ENCODE measurements at places on chromosomes 12 and 14.
A peak's percentile ranks its signal among the peaks of the same experiment; 100 is the strongest.

DNA sequence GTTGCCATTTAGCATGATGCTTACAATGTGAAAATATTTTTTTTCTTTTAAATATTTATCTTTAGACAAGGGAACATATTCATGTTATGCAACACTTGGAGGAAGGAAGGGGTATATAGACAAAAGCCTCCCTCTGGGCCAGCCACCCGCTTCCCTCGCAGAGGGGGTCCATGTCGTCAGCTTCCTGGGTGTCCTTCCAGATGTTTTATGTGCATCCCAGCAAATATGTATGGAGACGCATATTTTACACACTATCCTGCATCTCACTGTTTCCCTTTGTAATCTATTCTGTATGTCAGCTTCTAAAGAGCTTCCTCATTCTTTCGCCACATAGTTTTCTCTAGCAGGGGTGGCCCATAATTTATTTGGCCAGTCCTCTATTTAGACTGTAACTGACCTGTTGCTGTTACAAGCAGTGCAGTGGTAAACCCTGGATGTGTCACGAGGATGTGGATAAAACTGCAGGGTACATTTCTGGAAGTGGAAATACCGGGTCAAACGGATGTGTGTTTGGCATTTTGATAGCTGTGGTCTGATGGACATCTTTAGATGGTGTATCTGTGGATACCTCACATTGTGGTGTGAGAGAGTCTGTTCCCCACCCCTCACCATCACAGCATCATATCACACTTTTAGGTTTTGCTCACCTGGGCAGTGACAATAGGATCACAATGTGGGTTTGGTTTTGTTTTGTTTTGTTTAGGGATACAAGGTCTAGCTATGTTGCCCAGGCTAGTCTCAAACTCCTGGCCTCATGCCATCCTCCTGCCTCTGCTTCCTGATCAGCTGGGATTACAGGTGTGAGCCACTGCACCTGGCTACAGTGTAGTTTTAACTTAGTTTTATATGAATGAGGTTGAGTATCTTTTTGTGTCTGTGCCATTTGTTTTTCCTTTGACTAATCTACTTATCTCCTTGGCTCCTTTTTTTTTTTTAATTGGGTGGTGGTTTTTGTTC is 31.6 kb downstream of the FAM222A start:
- DNase-seq, result peak; percentile 92

DNA sequence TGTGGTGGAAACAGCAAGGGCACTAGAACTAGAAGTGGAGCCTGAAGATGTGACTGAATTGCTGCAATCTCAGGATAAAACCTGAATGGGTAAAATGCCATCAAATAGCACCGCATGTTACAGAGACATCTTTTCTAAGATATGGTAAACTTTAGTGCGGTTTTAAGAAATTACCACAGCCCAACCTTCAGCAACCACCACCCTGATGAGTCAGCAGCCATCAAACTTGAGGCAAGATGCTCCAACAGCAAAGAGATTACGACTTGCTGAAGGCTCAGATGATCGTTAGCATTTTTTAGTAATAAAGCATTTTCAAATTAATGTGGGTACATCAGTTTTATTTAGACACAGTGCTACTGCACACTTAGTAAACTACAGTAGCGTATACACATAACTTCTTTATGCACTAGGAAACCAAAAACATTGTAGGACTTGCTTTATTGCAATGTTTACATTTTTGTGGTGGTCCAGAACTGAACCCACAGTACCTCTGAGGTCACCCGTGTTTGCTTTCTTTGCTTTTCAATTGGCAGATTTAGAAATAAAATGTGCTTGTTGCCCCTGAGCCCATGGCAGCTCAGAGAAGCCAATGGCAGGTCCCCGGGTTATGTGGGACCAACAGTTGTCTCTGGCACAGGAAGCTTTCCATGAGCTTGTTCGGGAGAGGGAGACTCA is 15.9 kb downstream of the GOLGA3 start:
- no peak for DNase-seq

DNA sequence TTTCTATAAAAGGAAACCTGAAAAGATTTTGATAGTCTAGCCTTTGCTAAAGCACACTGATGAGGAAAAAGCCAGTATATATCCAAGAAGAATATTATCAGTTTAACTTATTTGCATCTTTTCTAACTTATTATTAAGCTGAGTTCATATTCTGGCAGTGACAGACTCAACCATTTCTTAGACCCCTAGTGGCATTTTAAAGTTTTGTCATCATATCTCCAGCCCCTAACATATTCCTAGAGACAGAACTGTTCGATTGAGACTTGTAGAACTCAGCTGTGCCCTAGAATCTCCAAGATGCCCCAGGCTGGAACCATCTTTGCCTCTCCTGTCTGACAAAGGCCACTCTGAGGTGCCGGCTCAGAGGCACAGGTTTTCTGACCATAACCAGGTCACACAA is 365.6 kb downstream of the NELL2 start:
- DNase-seq, result no peak

GRCh38 chr12:115983226-115983798 is 294.2 kb downstream of the MED13L start:
- no peak for DNase-seq

DNA sequence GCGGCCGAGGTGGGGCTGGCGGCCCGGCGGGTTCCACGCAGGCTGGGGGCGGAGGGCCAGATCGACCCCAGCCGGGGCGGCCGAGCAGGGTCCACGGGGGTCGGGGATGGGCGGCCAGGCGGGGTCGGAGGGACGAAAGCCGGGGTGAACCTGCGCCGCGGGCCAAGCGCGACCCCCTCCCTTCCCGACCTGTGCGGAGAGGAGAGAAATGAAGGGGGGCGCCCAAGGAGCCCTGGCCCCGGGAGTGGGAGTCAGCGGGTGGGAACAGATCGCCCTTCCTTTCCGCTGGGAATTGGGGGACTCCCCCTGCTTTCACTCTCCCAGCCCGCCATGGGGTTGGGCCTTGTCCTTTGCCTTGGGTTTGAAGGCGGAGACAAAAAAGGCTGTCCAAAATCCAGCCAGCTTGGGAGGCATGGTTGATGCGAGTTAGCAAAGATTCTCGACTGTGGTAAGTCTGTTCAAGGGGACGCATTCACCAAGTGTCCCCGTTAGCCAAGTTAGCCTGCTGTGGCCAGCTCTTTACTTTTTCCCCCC is 559 bp upstream of the CKAP4 start:
- DNase-seq, result peak; percentile 86

DNA sequence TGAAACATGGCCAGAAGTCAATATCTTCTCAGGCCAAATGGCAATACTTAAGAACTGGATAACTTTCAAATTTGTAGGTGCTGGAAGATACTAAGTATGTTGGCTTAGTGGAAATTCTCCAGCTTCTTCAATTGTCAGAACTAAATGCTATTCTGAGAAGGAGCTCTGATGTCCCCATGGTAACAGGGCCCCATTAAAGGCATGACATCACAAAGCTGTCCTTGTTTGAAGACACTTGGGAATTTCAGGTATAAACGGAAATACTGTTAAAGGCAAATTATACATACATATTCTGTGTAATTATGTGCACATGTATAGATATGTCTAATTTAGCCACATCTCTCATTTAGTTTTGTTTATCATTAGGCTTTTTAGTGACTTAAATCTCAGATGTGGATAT is 210.0 kb upstream of the SEL1L start:
- DNase-seq, result no peak

- DNase-seq, result no peak
Observed at GRCh38 chr12:28936711-28937110, 212.4 kb upstream of the FAR2 start.

GRCh38 chr14:67486890-67487289 is 1.6 kb downstream of the TMEM229B start:
- DNase-seq, result no peak

DNA sequence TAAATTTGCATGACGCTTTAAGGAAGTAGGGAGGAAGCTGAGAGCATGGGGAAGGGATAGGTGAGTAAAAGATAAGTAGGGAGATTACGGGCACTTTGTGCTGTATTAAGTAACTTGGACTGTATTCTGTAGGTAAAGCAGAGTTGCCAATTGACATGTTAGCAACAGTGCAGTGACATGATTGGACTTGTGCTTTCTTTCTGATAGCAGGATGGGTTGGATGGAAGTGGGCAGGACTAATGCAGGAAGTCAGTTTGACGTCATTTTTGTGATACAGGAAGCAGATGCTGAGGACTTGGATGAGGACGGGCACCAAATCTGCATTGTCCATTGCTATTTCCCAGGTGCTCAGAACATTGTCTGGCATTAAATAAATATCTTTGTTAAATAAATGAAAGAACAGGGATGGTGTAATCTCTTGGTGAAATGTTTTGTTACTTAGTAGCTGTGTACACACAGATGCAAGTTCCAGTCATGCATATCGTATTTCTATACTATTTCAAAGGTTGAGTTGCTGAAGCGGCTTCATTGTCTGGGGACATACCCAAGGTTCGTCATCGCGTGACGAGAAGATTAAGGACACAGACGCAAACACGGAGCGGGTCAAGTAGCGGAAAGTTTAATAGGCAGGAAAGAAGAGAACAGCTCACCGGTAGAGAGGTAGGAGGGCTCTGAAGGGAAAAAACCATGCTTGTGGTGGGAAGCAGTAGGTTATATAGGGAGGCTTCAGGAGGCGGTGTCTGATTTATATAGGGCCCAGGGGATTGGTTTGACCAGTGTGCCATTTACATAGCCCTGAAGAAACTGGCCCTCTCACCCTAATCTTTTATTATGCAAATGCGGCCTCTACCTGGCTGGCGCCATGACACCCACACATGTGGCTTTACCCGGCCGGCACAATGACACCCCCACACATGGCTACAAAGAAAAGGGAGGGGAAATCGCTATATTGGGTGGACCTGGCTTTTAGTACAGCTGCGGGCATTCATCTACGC is 30.7 kb downstream of the GUCY2C start:
- no peak for DNase-seq

DNA sequence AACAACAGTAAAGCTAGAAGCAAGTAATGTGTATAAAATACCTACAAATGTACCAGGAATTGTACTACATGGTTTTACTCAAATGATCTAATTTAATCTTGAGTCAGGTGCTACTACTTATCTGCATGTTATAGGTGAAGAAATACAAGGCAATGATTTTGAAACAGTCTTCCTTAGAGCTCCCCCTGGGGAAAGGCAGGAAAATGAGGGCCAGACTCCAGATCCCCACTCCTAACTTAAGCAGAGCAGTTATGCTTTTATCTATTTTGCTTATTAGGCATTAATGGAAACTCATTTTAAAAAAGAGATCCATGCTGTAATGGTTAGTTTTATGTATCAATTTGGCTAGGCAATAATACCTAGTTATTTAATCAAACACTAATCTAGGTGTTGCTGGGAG is 109.3 kb upstream of the CPSF6 start:
- DNase-seq, result no peak

DNA sequence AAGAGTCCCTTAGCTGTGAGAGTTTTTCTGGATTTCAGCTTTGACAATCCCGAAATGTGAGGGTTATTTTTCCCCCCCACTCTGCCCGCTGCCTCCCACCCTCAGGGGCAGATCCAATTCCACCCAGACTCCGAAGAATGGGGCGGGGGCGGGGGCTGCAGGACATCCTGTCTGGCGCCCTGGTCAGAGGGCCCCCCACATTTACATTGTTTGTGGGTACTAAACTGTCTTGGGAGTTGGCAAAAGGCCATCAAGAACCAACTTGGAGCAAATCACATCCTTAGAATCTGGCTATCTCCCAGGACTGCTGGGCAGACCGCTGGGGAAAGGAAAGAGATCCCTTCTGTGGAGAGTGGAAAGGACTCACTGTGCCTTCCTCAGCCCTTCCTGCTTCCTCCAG is 2.4 kb downstream of the EMP1 start:
- DNase-seq, result peak; percentile 75

GRCh38 chr14:73452341-73453186 is 5.8 kb downstream of the NUMB start:
- DNase-seq, result peak; percentile 90

DNA sequence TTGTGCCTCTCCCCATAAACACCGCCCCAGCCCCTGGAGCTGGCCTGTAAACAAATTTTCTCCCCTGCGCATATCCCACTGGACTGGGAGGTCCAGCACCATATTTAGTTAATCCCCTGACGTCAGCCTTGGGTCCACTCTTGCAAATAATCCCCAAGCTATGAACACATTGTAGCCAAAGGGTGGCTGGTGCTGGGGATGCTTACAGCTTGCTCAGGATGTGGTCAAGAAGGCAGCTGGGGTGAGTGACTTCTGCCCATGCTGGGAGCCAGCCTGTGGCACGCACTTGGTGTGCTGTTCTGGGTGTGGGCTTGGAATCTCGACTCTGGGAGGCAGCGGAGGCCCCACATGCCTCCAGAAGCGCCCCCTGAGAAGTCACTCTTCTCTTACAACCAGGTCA is 32.1 kb downstream of the CMKLR1 start:
- no peak for DNase-seq
